ENCODE measurements at places on chromosomes 7 and 10. TPM values are rescaled to one million over a fixed set of nuclear protein-coding genes. Genes with fewer than 3 reads are reported as not detected.

Gene OR2A42
- not detected for total RNA-seq

- H3K4me1 ChIP-seq = peaks cover 51% of the 10 kb centered on the region
- no peak for DNase-seq
- H3K36me3 ChIP-seq = peaks cover 52% of the 10 kb centered on the region
- H3K27ac ChIP-seq = no peak overlapping the region
Measured at GRCh38 chr7:5197811-5198210, 7.8 kb downstream of the WIPI2 start.

- H3K36me3 ChIP-seq = no peaks in the 10 kb centered on the region
- no peaks in the 10 kb centered on the region for H3K4me1 ChIP-seq
- DNase-seq = no peak
- H3K27ac ChIP-seq = no peak overlapping the region
Measured at GRCh38 chr10:32199714-32200394, 143.6 kb upstream of the KIF5B start.

DNA sequence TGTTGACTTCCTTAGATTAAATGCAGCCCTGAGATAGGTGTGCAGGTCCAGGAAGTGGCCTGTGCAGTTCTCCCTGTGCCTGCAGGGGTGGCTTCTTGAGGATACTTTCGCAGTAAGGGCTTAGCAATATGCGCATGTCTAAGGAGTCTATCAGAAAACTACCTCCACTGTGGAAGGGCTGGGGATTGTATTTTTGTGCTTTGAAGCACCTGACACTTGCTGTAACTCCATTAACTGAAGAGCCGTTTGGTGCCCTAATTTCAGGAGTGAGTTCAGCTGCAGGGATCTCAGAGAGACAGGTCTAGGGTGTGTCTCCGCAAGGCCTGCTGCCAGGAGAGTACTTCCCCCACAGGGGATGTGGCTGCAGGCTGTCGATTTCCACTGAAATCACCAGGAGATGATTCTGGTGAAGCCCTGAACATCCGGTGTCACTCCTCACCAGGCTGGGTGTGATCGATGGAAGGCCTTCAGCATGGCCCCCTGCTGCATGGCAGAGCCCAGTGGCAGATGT is 35.5 kb downstream of the IKZF1 start:
- H3K27ac ChIP-seq = no peak overlapping the region
- H3K4me1 ChIP-seq = no peaks in the 10 kb centered on the region
- H3K36me3 ChIP-seq = no peaks in the 10 kb centered on the region
- H3K4me3 ChIP-seq = no peak overlapping the region
- peaks cover 54% of the 10 kb centered on the region for H3K27me3 ChIP-seq
- DNase-seq = no peak

All from left ventricle myocardium inferior (tissue), 1 donor.